Kasumi-1 (cell line): ENCODE measurements at places on chromosomes 13 and 19.
A peak's percentile ranks its signal among the peaks of the same experiment; 100 is the strongest.

DNA sequence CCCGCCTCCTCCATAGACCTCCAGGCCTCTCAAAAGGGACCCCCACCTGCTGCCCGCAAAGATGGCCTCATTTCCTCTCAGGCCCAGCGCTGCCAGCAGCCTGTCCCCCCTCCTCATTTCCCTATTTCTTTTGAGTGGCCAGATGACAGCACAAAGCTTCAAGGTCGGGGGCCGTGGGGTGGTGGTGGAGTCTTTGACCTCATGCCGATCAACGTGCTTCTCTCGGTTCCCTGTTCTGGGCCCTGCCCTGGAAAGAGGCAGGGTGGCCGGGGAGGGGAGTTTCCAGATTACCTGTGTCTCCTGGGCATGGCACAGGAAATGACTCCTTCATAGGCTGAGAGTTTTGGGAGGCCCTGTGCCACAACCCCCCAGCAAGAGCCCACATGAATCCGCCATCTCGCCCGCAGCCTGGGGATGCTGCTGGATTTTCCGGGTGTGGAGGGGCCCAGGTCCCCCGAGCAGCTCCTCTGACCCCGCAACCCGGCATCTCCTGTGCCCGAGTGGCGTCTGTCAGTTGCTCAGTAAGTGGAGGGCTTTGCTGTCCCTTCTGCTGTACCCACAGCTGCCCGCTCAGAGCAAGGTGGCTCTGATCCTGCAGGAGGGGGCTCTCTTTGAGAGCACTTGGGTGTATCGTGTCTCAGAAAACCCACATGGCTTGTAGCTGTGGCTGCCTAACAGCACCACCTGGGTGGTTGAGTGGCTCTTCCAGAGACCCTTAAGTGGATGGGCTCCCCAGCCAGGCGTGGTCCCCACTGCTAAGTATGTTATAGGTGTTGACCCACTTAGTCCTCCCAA lies 139.4 kb downstream of the SIPA1L3 start:
- DNase-seq: no peak

- DNase-seq: no peak
Observed at GRCh38 chr13:110685305-110686020, 20.5 kb downstream of the CARS2 start.

DNA sequence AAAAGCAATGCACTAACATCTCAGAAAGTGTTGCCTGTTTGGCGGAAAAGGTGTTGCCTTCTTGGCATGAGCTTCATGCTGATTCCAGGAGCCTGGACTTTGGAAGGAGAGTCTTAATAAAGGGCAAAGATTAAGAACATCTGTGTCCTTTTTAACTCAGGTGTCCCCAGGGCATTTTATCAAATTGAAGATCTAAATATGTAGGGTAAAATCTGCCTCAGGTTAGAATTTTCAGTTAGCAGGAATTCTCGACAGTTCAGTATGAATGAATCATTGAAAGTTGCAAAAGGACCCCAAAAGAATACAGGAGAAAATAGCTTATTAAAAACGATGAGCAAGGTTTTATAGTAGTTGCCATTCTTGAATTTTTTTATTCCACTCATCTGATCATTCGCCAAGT lies 325.2 kb downstream of the SUCLA2 start:
- DNase-seq: no peak

DNA sequence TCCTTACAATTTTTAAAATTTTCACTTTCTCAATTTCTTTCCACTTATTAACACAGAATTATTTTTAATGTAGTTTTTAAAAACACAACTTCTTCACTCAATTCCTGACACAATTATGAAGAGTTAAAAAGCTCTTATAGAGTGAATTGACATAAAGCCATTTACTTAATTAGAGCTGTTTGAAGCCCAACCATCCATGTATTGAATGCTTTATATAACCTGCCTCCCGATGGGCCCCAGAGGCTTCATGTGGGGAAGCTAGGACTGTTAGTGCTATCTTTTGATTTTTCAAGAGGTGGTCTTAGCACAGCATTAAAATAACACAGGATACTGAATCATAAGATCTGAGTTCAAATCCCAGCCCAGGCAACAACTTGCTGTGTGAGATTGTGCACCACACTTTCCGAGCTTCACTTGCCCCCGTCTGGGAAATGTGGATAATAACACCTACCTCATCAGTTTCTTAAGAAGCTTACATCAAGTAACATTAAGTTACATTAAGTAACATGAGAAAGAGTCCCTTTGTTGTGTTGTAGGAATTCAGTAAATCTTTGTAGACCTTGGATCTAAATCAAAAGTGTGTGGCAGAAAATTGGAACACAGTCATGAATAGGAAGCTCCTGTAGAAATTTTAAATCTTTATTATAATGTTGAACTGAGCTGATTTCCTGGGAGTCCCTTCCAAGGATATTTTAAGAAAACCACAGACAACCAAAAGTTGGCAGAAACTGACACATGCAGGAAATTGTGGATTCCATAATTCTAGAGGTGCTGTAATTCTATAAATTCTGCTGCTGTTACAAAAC lies 5.5 kb upstream of the ENOX1 start:
- DNase-seq: no peak

GRCh38 chr13:103883698-103884097 lies 817.5 kb upstream of the SLC10A2 start:
- DNase-seq: no peak

- DNase-seq: no peak
Observed at GRCh38 chr19:39078436-39079200, 5.5 kb upstream of the ACP7 start.

- no peak for DNase-seq
Observed at GRCh38 chr13:51919531-51919930, 57.8 kb downstream of the CCDC70 start.

DNA sequence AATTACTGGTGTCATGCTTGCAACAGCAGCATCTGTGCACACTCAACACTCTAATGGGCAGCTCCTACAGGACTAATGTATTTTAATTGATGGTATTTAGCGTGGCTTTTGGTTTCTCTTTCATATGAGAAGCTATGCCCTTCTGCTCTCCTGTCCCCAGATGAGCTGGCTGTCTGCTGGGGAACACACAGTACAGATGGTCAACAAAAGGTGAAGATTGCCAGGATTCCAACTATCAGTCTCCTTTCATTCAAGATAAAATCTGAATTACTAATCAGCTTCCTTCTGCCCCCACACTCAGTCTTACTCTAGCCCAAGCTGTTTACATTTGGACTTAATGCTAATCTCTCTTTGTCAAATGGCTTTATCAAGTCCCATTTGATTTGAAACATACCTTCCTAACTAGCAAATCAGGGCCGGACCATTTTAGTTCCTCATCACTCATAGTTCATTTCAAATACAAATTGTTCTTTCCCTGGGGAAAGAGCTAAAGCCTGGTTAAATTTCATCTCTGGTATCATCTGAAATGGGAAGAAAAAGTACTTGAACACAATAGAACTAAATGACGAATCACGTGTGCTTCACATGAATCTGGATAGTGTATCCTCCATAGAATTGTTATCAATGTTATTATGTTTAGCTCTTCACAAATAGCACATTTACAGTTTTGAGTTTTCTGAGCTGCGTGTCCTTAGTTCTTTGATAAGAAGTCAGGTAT lies 988.0 kb downstream of the PCDH17 start:
- no peak for DNase-seq

GRCh38 chr13:23231241-23231640 lies 50.5 kb downstream of the SGCG start:
- DNase-seq: no peak

GRCh38 chr13:33497146-33497845 lies 211.7 kb upstream of the STARD13 start:
- no peak for DNase-seq

GRCh38 chr13:50909605-50910484 lies at the start of gene RNASEH2B:
Gene RNASEH2B (plus strand): TSS chr13:50909791. CDS start chr13:50910077, 286 bp downstream.
- peak; percentile 56 for DNase-seq

GRCh38 chr19:50835785-50836542 lies 2.6 kb upstream of the KLK15 start:
- DNase-seq: no peak

DNA sequence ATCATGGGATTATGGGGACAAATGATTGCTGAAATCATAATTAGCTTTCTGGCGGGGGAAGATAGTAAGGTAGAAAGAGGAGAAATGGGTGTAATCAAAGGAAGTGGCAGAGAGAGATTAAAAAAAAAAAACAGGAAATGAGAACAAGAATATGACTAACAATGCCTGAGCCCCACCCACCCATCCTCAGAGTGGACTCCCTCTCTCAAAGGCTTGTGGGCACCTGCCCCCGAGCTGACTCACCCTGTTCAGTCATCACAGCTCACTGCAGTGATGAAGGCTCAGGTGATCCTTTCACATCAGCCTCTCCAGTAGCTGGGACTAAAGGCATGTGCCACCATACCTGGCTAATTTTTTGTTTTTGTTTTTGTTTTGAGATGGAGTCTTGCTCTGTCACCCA lies 26.4 kb upstream of the TPT1 start:
- DNase-seq: peak; percentile 37
